ENCODE measurements at places on chromosomes 3 and 15. TPM values are rescaled to one million over a fixed set of nuclear protein-coding genes. Genes with fewer than 3 reads are reported as not detected.

- no peak for DNase-seq
Measured at GRCh38 chr3:99966662-99967416, 147.5 kb downstream of the FILIP1L start.

GRCh38 chr15:51878446-51879386 is 49.3 kb downstream of the TMOD3 start:
- DNase-seq, result no peak

GRCh38 chr15:79031201-79031600 is 59.4 kb downstream of the RASGRF1 start:
- DNase-seq, result no peak

GRCh38 chr3:128727485-128727884 is 1.5 kb downstream of the RAB7A start:
- no peak for DNase-seq

Gene SAMD7
- not detected for total RNA-seq

Gene HTR3E
- total RNA-seq, result not detected

Gene LINGO1
- total RNA-seq, result not detected

Gene TNNC1
- total RNA-seq, result 1.4 TPM

Gene EEF1AKMT4
- total RNA-seq, result 19.7 TPM

GRCh38 chr15:25780479-25781255 is 82.5 kb downstream of the ATP10A start:
- DNase-seq, result no peak

Gene ALS2CL
- 1.3 TPM for total RNA-seq

DNA sequence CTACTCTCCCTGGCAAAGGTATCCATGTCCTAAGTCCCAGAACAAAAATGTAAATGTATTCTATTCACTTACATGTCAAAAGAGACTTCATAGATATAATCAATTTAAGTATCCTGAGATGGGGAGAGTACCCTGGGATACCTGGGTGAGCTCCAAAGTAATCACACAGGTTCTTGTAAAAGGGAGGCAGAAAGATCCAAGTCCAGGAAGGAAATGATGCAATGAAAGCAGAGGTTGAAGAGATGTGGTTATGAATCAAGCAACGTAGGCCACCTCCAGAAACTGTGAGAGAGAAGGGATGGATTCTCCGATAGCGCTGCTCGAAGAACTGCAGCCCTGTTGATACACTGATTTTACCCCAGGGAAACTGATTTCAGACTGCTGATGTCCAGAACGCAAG is 93.9 kb upstream of the VGLL3 start:
- DNase-seq, result no peak

DNA sequence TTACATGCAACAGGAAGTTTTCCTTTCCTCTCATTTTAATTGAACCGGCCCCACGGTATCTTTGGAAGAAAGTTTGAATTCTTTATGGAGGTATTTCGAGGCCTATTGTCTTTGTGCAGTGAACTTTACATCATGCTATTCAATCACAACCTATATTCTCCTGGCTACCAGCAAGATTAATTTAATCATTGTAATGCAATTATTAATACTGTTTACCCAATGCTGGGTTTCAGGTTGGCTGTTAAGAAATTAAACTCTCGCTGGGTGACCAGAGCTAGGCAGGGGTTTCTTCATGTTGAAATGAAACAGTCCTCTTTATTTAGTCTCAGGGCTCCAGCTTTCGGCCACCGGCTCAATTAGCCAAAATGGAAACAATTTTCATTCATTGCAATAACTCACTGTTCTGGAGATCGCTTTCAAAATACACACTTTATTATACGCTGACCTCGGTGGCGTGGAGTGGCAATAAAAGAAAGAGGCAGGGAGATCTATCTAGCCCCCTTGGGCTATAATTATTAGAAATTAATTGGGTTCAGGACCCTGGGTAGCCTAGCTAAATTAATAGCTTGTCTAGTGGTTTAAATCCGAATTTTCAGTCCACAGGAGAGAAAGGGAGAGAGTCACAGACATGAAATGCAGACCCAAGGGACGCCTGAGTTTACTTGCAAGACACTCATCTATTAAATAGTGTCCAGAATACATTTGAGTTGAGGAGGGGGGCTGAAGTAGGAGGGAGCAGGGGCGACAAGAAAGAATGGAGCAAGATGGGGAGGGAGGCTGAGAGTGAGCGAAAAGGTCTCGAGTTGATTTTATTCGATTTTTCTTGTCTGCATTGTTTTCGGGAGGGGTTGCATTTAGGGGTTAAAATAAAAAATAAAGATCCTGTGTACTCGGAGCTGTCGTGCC is 3.9 kb upstream of the MECOM start:
- no peak for DNase-seq
